ENCODE measurements at places on chromosomes 4 and X.

- no peak for DNase-seq
Observed at GRCh38 chr4:16844816-16845586, 53.4 kb downstream of the LDB2 start.

- no peak for DNase-seq
Observed at GRCh38 chr4:165627128-165627527, 245.9 kb upstream of the TLL1 start.

- DNase-seq: no peak
Observed at GRCh38 chr4:20681271-20681670, 19.0 kb upstream of the PACRGL start.

DNA sequence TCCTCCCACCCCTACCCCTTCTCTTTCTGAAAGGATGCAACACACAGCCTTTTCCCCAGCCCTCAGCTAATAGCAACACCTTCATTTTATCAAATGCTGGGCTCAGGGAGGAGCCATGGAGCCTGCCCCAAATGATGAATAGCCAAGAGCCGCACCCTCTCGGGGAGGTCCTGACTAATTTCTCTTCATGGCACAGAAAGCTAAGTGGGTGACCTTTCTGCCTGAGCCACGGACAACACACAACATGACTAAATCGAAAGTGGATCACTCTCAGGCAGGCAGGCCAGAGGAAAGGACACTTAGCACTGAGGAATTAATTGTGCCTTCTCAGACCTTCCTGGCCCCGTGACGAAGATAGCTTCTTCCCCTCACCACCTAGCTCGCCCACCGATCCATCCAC is 165.1 kb upstream of the RAI2 start:
- DNase-seq: peak; percentile 4

DNA sequence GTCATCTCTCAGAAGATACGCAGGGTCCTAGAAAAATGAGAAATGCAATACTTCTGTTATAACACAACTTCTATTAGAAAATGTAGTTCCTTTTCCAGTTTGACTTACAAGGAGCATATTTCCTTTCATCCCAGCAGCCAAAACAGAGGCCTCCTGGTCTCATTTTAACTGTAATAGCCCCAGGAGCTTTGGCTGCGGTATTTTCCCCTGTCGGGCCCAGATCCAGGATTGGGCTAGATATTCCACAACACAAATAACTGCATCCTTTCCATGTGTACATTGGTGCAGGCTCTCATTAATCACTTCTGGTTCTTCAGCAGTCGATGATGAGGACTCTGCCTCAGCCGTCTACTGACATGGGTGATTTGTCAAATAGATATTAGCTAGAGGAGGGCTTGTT is 166.1 kb downstream of the TENM3 start:
- DNase-seq: no peak
